ENCODE measurements at places on chromosomes 3 and 15.

DNA sequence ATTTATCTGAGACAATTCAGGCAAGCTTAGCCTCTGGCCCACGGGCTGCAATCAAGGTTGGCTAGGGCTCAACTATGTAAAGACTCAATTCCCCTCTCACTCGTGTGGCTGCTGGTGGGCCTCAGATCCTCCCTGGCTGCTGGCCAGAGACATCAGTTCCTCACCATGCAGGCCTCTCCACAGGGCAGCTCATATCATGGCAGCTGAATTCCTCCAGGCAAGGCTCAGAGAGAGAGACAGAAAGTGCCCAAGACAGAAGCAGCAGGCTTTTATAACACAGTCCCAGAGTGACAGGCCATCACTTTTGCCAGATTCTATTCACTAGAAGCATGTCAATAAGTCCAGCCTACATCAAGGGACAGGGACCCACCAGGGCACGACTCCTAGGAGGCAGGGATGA lies 63.2 kb downstream of the XXYLT1 start:
- DNase-seq: no peak

DNA sequence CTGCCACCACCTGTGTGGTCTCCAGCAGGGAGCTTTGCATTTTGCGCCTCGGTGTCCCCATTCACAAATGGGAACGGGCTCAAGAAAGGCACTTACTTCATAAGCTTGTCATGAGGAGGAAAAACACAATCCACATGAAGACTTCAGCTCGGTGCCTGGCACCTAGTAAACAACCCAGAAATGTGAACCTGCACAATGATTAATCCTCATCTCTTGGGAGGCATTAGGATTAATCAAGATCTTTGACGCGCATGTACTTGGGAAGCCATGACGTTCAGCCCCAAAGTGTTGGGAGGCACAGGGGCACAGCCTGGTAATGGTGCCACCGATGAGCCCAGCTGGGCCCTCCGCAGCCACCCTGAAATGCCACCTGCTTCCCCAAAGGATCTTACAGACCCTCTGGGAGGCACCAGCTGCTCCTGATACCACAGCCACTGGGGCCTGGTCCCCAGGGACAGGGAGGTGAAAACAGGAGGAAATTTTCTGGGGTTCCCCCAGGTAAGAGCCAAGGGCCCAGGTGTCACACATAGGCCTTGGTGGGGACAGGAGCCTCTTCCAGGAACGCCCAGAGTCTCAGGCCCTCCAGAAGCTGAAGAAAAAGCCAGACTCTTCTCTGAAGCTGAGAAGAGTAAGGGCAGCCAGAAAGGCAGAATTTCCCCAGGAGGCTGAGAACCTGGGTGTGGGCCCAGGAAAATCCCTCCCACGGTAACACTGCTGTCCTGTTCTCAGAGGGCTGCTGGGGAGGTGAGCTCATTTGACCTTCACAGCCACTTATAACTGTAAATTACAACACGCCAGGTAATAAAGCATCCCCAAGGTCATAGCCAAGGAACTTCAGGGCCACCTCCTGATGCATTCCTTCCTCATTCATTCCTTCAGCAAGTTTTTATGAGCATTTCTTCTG lies 507.5 kb downstream of the SHQ1 start:
- DNase-seq: no peak

DNA sequence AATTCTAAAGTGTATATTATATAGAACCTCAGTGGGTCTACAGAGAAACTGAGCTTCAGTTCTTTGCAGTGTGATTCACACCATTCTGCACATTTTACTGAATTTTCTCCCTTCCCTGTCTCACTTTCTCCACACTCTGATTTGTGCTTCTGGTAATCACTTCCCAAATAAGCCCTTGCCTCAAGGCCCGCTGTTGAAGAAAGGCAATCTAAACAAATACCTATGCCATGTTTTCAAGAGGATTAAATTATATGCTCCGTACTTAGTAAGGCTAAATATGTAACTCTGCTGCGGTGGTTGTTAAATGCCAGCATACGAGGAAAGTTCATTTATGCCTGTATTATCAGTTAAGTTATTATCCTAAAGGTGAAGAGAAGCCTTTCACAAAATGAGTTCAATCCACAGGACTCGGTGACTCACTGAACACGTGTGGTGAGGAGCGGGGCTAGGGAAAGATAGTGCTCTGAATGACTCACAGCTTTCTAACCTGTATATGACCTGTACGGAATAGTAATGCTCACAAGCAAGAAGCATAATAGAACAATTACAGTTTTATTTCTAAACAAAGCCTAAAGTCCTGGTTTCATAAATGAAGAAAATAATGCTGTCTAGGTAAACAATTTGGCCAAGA lies 25.1 kb downstream of the CNTN6 start:
- no peak for DNase-seq

GRCh38 chr3:107661447-107662123 lies 138.8 kb downstream of the BBX start:
- no peak for DNase-seq

DNA sequence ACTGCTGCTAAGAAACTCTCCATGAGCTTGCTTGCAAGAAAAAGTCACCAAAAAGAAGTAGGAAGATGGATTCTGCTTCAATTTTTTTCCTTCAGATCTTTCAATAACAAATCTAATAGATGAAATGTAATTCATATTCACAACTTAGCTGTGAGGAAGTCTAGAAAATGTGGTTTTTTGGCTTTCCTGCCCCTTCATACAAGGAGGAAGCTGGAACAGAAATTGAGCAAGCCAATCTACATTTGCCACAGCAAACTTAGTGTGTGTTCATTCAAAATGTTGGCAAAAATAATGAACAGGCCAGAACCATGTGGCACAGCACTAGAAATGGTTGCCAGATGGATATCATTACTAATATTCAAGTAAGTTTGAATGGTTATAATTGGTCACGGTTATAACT lies 93.2 kb upstream of the NEDD4 start:
- no peak for DNase-seq

DNA sequence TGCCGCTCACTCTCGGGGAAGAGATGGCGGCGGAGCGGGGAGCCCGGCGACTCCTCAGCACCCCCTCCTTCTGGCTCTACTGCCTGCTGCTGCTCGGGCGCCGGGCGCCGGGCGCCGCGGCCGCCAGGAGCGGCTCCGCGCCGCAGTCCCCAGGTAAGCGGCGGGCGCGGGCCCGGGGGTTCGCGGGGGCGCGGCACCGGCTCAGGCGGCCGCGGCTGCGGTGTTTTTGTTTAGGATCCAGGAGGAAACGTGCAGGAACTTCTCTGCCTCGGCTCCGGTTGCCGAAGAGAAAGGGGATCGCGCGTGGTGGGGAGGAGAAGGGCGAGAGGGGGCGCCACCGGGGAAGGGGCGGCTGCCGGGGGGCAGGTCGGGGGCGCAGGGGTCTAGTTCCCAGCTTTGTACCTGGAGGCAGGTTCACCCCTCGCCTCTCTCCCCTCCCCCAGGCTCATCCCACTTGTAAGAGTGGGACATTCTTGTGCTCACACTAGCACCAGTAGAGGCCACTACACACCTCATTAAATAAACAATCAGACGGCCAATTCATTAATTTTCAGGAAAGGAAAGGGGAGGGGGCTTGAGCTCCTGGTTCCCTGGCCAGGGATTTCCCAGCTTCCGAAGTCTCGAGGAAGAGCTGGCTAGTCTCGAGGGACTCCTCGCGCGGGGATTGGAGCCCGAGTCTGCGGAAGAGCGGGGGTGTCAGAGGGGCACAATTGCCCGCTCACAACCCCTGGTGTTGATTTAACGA lies 562 bp downstream of the NEO1 start:
- DNase-seq: no peak

DNA sequence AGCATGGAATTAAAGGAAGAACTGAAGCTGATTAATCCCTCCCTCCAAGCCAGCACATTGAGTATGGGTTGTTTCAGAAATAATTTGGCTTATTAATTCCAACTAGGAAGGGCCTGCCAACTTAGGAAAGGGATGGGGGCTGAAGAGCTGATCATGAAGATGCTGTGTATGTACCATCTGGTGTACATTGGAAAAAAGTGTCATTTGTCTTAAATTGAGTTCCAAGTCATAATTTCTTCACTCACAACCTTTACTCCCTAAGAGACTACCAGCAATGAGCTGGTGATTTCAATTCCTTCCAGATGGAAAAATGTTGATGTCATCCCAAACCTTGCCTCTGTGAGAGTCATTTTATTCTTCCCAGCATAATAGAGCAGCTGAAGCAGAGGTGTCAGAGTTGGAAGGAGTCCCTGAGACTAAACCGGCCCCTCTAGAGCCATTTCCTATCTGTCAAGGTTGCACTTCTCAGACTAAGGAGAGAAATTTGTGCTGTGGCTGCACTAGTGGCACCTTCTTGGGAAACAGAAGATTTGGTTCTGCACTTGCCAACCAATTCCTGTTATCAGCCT lies 79.4 kb downstream of the GTPBP8 start:
- peak; percentile 58 for DNase-seq

DNA sequence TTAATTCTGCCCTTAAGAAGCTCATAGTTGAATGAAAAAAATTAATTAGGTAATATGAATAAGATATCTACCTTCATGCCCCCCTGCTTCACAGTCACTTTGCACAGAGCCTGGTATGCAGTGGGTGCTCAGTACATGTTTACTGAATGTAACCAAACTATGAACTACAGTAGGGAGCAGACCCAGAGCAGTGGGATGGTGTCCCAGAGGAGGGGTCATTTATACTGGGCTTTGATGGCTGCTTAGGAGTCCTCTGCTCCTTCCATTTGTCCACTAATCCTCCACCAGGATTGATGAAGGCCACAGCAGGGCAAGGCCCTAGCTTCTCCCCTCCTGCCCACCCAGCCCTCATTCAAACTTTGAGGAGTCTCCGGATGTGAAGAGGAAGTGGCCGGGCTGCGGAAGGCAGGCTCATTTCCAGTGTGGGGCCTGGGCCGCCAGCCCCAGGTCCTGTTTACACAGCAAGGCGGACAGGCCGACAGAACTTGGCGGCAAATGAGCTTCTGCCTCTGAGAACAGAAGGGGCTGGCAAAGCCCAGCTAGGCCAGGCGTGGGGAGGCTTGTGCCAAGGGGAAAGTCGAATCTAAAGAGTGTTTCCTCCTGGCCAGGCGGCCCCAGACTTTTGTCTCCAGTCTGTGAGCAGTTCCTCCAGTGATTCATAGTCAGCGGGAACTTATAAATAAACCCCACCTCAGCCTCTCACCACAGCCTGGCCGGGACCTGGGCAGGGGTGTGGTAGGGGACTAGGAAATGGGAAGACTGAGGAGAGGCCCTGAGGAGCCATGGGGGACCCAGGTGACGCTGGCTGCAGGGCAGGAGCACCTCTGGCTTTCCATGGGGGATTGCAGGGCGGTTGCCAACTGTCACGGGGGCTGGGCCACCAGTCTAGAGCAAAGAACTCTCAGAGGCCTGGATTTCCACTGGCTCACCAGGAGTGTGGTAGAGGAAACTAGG lies 51.6 kb upstream of the LCTL start:
- no peak for DNase-seq

GRCh38 chr15:75025107-75025506 lies 1.7 kb downstream of the PPCDC start:
- DNase-seq: no peak

DNA sequence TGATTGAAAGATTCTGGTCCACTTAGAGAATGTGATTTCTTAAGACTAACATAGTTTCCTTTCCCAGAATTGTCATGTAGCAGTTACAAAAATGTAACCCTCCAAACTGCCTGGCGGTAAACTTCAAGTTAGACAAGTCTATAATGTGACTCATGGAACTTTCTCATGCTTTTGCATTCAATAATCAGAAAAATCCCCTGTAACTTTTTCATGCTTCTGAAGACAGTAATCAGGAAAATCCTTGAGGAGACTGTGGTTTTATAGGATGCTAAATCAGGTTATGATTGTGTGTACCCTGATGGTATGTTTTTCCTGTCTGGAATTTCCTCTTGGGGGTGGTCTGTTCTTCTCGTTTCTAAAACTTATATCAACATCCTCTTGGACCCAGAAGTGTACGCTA lies 74.0 kb upstream of the RARB start:
- peak; percentile 11 for DNase-seq

- no peak for DNase-seq
Measured at GRCh38 chr3:4732925-4733324, 239.8 kb downstream of the ITPR1 start.

DNA sequence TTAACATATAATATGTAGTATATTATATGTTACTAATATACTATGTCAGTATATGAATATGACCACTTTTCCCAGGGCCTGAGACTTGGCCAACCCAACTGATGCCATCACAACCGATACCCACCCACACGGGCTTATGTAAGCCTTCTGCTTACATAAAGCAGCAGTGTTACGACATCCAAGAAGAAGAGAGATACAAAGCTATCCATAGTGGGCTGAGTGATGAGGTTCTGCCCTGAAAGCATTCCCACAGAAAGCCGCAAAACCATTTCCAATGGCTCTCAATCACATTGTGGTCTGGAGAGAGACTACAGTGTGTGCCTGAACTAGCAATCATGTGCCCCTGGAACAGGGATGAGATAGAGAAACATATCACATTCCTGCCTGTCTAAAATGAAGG lies 177.9 kb downstream of the PLOD2 start:
- no peak for DNase-seq
